Activated CD4-positive, alpha-beta T cell treated with anti-CD3 and anti-CD28 coated beads, Interleukin-2, amount 10 ng/mL, durations not matched to agents 7 days and 5 days (primary cell): ENCODE measurements at places on chromosomes 4 and X. TPM values are rescaled to one million over a fixed set of nuclear protein-coding genes. Genes with fewer than 3 reads are reported as not detected.

DNA sequence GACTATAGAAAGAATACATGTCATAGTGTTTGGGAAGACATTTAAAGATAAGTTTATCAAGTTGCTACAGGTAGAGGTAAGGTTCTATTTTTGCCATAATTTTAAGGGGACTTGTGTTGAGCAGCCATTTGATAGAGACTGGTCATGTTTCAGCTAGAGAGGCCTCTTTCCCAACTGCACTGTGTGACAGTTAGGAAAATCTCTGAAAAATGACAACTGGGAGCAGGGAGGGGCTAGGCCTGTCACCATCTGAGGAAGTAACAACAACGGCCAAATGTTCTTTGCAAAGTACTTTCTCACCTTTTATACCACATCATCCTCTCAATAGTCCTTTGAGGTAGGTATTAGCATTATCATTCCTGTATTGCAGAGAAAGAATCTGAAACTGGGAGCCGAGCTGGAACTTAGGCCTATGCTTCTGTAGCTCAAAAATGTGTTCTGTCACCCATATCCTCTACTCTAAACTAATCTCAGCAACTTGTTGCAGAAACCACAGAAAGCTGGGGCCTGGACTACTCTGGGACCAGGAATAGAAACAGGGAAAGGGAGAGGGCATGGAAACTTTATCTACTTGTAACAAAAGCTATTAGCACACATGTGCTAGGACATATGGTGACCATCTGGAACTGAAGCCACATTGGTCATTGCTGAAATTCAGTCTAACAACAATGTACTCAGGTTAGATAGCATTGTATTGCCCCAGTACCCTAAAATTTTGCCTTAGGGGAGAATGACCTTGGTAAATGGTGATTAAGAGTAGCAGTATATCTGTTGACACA lies 198.9 kb downstream of the MID1IP1 start:
- no peak overlapping the region for H3K4me3 ChIP-seq
- no peak overlapping the region for H3K27ac ChIP-seq
- H3K27me3 ChIP-seq, result no peaks in the 10 kb centered on the region
- no peaks in the 10 kb centered on the region for H3K36me3 ChIP-seq

Gene ADH7
- total RNA-seq, result not detected

Gene CPE
- total RNA-seq, result not detected

Gene PPBP
- total RNA-seq, result not detected

Gene LINC00632
- 14.3 TPM for total RNA-seq

GRCh38 chr4:16516796-16517439 lies 290.6 kb upstream of the TAPT1 start:
- no peaks in the 10 kb centered on the region for H3K4me1 ChIP-seq
- H3K4me3 ChIP-seq, result no peak overlapping the region
- H3K27me3 ChIP-seq, result no peaks in the 10 kb centered on the region
- no peaks in the 10 kb centered on the region for H3K36me3 ChIP-seq
- no peak overlapping the region for H3K27ac ChIP-seq

Gene PHOX2B
- not detected for total RNA-seq

DNA sequence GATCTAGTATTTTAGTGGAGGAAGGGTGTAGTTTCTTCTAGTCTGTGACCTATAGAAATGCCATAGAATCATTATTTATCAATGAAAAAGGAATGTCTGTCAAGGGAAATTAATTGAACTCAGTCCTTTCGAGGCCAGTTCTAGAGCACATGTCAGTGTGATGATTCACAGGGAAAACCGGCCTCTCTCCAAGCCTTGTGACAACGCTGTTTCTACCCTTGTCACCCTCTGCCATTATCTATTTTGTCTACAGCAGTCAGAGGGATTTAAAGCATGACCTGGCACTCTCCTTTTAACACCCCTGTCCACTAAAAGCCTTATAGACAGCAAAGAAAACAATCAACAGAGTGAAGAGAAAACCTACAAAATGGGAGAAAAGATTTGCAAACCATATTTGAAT lies 119.8 kb downstream of the DRD5 start:
- no peaks in the 10 kb centered on the region for H3K4me1 ChIP-seq
- H3K36me3 ChIP-seq, result no peaks in the 10 kb centered on the region
- no peak for DNase-seq
- H3K27ac ChIP-seq, result no peak overlapping the region

Gene LAMTOR3
- total RNA-seq, result 28.9 TPM

DNA sequence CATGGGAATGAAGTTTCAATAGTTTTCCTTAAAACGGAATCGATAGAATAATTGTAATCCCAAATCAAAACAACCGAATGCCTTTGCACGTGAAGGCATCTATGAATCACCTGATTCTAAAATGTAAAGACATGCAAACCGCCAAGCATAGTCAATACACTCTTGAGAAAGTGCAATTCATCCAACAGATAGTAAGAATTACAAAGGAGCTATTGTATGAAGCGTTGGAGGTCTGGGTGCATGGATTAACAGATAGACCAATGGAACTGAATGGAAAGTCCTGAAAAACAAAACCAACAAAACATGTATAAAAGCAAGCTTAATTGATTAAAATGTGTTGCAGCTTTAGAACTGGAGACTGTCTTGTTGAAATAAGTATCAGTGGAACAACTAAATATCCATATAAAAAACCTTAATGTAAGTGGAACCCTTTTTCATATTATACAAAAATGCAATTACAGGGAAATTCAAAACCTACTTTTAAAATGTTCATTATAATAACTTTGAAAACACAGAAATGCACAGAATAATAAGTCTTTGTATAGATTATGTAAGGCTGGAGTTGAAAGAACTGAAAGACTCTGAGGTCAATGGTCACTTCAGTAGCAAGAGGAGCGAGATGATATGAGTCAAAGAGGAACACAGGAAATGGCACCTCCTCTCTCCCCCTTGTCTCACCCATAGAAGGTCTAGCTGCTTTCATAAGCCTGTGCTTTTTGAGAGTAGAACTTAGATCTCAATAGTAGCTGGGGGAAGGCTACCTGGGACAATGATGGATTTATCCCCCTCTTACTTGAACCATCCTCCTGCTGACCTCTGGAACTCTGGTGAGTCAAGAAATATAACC lies 20.1 kb downstream of the MAGEC2 start:
- no peaks in the 10 kb centered on the region for H3K36me3 ChIP-seq
- no peak overlapping the region for H3K4me3 ChIP-seq
- H3K4me1 ChIP-seq, result no peaks in the 10 kb centered on the region
- no peak for DNase-seq
- no peak overlapping the region for H3K27ac ChIP-seq

Gene RTL5
- 0.15 TPM for total RNA-seq

- no peaks in the 10 kb centered on the region for H3K36me3 ChIP-seq
- peaks cover 5% of the 10 kb centered on the region for H3K27me3 ChIP-seq
- no peak for DNase-seq
- H3K4me3 ChIP-seq, result no peak overlapping the region
- H3K27ac ChIP-seq, result no peak overlapping the region
- peaks cover 16% of the 10 kb centered on the region for H3K4me1 ChIP-seq
Observed at GRCh38 chr4:159046683-159047082, 56.2 kb upstream of the RAPGEF2 start.

Gene ZNF182
- 10.5 TPM for total RNA-seq

Gene AFM
- not detected for total RNA-seq

Gene ENPEP
- not detected for total RNA-seq

DNA sequence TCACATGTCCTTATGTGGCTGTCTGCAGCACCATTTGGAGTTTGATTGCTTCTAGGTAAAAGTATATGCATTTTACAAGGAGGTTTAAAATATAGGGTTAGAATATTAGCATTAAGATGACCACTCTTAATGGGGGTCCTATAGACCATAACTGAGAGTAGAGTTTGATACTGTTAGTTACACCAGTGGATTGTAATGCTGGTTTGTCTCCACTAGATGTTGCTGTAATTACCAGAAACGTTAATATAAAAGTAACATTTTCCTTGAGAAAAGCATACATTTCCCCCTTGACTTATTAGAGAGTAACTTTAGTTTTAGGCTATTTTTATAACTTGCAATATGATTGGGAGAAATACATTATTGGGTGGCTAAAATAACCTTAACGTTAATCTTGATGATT lies 93.0 kb downstream of the ZXDA start:
- H3K4me3 ChIP-seq, result no peak overlapping the region
- H3K36me3 ChIP-seq, result no peaks in the 10 kb centered on the region
- H3K4me1 ChIP-seq, result peaks cover 2% of the 10 kb centered on the region
- peaks cover 1% of the 10 kb centered on the region for H3K27me3 ChIP-seq
- DNase-seq, result no peak

Gene TNIP3
- total RNA-seq, result 0.74 TPM

Gene RAI2
- 0.07 TPM for total RNA-seq

DNA sequence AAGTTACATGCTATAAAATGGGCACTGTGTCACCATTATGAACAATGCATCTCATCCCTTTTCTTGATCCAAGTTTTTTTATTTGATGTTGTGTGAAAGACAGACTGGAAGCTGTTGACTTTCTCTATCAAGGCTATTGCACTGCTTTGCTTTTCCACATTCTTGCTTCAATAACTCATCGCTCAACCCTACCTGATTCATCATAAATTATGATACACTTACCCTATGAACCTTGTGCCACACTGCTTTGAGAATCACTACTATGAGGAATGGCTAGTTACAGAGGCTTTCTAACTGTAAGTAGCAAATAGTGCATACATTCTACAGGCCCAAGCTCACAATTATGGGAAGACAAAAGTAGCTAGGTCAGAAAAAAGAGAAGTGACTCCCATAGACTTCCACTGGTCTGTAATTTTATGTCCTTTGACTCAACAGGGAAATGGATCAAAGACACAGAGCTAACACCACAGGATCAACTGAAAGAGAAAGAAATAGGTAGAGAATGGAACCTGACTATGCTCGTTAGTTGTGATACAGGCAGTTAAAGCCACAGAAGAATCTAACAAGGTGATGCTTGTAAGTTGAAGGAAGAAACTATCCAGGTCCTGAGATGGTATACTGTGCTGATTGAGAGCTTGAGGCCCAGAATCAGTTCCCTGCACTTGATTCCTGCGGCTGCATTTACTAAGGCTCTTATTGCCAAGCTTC lies 163.5 kb downstream of the PPP3CA start:
- H3K4me3 ChIP-seq, result no peak overlapping the region
- no peaks in the 10 kb centered on the region for H3K27me3 ChIP-seq
- no peak overlapping the region for H3K27ac ChIP-seq
- peaks cover 3% of the 10 kb centered on the region for H3K4me1 ChIP-seq
- DNase-seq, result no peak

- H3K27ac ChIP-seq, result no peak overlapping the region
- peaks cover 14% of the 10 kb centered on the region for H3K27me3 ChIP-seq
- no peak overlapping the region for H3K4me3 ChIP-seq
- peaks cover 3% of the 10 kb centered on the region for H3K36me3 ChIP-seq
- no peak for DNase-seq
Observed at GRCh38 chr4:82770607-82771006, 28.0 kb downstream of the SCD5 start.

GRCh38 chr4:56603297-56603696 lies 77.8 kb downstream of the HOPX start:
- no peaks in the 10 kb centered on the region for H3K4me1 ChIP-seq
- DNase-seq, result no peak
- H3K4me3 ChIP-seq, result no peak overlapping the region
- H3K27ac ChIP-seq, result no peak overlapping the region

- H3K4me3 ChIP-seq, result no peak overlapping the region
- no peak for DNase-seq
- no peak overlapping the region for H3K27ac ChIP-seq
- no peaks in the 10 kb centered on the region for H3K36me3 ChIP-seq
- no peaks in the 10 kb centered on the region for H3K4me1 ChIP-seq
- H3K27me3 ChIP-seq, result no peaks in the 10 kb centered on the region
Observed at GRCh38 chr4:35511851-35512250, 732.5 kb downstream of the ARAP2 start.

Gene ARMCX1
- 0.08 TPM for total RNA-seq

GRCh38 chrX:107718156-107718621 lies 57.4 kb downstream of the TSC22D3 start:
- H3K4me1 ChIP-seq, result peaks cover 27% of the 10 kb centered on the region
- peak; percentile 69 for DNase-seq
- H3K27ac ChIP-seq, result peak overlapping the region; percentile 95

DNA sequence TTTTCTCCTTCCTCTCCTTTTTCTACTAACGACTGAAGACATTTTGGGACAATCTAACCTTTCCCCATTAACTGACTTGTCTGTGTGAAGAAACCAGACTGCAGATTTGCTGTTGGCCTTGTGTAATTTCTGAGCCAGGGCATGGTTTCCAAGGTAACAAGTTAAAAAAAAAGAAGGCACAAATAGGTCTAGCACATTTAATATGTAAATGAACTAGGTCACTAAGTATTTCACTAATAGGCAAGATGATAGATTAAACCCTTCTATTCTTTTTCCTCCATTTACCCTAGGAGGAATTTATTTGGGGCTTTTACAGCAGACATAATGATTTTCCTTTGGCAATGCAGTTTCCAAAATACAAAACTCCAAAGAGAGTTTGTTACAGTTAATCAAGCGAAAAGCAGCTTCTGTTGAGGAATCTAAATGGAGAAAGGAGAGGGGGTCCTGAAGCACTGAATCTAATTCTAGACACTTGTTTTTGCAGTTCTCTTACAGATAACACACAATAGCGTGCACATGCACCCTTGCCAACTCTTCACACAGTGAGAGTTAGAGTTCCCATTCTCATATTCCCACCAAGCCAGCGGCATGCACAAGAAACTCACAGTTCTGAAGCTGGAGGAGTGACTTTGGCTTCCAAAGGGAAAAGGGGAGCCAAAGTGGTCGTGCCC lies 72.0 kb downstream of the TSPAN5 start:
- no peak for DNase-seq
- H3K4me1 ChIP-seq, result no peaks in the 10 kb centered on the region
- no peak overlapping the region for H3K4me3 ChIP-seq
- H3K36me3 ChIP-seq, result no peaks in the 10 kb centered on the region
- H3K27me3 ChIP-seq, result no peaks in the 10 kb centered on the region

Gene NXF2
- not detected for total RNA-seq

- no peaks in the 10 kb centered on the region for H3K4me1 ChIP-seq
- no peaks in the 10 kb centered on the region for H3K36me3 ChIP-seq
- H3K4me3 ChIP-seq, result no peak overlapping the region
- H3K27ac ChIP-seq, result no peak overlapping the region
- H3K27me3 ChIP-seq, result no peaks in the 10 kb centered on the region
Observed at GRCh38 chr4:151045907-151046306, 30.8 kb upstream of the LRBA start.

Gene INTS6L
- total RNA-seq, result 30.1 TPM

DNA sequence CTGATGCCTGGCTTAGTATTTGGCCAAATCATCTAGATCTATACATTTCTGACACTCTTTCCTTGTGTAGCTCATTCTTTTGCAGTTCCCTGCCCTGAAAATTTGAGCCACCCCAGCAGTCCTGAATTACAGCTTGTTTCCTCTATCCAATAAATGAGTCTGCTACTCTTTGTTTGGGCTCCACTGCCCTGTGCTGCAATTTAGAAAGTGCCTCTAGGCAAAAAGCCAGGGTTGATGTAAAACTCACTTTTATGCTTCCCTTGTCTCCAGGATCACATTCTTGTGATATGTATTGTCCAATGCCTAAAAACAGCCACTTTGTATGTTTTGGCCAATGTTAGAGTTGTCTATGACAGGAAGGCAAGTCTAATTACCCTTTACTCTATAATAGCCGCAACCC lies 101.7 kb upstream of the MAP3K15 start:
- no peak overlapping the region for H3K27ac ChIP-seq
- no peak overlapping the region for H3K4me3 ChIP-seq
- H3K4me1 ChIP-seq, result peaks cover 3% of the 10 kb centered on the region
- peaks cover 5% of the 10 kb centered on the region for H3K36me3 ChIP-seq
- H3K27me3 ChIP-seq, result no peaks in the 10 kb centered on the region
